NCI-H510A treated with DMSO at 0.1 percent for 48 hours (cell line): ENCODE measurements at places on chromosomes 3 and 15.

DNA sequence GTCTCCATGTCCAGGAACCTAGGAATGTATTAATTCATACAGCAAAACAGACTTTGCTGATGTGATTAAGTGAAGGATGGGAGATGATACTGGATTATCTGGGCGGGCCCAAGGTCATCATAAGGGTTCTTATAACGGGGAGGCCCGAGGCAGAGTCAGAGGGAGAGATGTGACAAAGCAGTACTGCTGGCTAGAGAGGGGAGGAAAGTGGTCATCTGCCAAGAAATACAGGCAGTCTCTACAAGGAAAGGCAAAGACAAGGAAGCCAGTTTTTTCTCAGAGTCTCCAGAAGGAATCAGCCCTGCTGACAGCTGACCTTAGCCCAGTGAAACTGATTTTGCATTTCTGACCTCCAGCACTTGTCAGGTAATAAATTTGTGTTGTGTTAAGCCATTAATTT is 66.2 kb upstream of the CORO2B start:
- DNase-seq = no peak

DNA sequence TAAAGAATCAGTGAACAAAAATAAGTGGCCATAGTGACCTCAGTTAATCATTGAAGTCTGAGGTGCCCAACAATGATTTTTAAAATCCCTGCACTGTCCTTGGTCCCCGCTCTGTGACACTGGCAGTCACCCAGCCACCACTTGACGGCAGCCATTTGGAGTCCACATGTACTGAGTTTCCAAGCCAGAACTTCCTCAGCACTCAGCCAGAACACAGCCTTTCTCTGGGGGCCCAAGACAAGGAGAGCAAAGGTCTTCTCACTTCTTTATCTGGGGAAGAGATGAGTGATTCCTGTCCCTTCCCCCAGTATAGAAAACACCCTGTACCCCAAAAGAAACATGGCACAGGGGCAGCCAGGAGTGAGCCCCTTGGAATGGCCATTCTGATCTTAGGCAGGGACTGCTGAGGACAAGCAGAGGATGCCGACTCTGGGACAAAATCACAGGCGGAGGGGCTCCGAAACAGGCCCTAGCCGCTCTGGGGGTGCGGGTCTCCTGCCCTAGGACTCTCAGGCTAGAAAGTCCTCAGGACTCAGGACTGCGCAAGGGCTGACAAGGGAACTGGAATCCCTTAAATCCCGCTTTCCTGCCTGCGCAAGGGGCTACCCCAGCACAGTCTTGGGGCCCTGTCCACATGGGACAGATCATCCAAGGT is 12.8 kb downstream of the PAK6 start:
- DNase-seq = no peak

GRCh38 chr3:197465197-197465995 is 90.4 kb downstream of the BDH1 start:
- no peak for DNase-seq

- no peak for DNase-seq
Observed at GRCh38 chr3:132519914-132520313, 77.2 kb upstream of the ACKR4 start.

DNA sequence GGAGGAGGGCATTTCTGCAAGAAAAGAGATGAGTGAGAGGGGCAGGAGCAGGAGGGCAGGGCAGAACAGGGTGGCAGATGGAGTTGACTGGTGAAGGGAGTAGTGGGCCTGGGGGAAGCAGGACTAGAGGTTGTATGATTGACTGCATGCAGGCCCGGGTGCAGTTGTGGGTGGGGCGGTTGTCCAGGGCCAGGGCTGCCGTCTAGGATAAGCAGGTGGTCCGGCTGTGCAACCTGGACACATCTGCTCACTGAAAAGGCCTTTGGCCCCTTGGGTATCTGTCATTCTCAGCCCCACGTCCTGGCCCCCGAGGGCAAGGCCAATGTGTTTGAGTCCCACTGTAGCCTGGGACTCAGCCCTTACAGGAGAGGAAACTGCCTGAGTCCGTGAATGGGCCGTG is 25.4 kb downstream of the ALS2CL start:
- DNase-seq = no peak

GRCh38 chr3:115627180-115628074 is 4.1 kb downstream of the GAP43 start:
- no peak for DNase-seq

DNA sequence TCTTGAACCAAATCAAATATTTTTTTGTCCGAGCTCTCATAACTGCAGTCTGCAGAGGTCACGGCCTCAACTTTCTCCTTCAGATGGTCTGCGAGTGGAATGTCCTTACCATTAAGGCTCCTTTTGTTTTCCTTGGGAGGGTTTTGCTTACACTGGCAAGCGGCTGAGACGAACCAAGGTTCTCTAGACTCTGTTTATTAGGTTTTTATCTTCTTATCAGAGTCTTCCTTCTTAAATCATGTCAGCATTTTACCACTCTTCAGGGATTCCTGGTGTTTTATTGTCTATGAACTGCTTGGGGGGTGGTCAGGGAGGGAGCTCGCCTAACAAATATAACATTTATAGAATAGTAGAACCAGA is 773.7 kb upstream of the NR2F2 start:
- no peak for DNase-seq

- peak; percentile 50 for DNase-seq
Observed at GRCh38 chr3:24773798-24774197, 279.1 kb upstream of the THRB start.

DNA sequence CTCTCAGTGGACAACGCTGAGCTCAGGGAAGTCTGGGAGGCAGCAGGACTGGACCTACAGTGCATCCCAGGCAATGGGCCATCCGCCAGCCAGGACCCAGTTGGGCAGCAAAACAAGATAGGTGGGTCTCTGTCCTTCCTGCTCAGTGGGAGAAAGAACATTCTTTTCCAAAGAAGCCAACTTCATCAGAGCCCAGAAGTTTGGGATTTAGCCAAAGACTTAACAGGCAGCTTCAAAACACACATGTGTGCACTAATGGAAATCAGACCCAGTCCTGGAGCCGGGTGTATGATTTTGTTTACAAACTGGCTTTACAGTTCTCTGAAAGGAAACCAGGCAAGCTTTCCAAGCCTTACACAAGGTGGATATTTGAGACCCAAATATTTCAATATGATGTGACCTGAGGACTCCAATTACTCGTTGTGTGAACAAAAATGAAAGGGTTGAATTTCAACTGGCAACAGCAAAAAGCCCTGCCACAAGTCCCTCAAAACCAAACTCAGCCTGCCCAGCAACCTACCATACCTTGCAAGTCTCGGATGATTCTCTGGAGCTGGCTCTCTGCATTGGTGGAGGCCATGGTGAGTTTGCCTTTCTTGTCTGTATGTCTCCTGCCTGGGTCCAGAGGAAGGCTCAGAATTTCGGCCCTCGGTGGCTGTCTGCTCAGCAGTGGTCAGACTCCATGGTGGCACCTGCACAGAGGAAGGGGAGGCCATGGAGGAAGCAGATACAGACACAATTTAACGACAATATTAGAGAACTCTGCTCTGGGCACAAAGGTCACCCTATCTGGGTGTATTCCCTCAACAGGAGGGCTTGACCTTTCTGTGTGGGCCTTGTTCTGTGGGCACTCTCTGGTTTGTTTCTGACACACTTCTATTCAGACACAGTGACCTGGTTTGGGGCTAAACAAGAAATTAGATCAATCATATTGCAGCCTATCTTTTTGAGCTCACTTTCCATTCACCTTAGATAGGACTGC is 11.0 kb downstream of the FYCO1 start:
- DNase-seq = no peak

DNA sequence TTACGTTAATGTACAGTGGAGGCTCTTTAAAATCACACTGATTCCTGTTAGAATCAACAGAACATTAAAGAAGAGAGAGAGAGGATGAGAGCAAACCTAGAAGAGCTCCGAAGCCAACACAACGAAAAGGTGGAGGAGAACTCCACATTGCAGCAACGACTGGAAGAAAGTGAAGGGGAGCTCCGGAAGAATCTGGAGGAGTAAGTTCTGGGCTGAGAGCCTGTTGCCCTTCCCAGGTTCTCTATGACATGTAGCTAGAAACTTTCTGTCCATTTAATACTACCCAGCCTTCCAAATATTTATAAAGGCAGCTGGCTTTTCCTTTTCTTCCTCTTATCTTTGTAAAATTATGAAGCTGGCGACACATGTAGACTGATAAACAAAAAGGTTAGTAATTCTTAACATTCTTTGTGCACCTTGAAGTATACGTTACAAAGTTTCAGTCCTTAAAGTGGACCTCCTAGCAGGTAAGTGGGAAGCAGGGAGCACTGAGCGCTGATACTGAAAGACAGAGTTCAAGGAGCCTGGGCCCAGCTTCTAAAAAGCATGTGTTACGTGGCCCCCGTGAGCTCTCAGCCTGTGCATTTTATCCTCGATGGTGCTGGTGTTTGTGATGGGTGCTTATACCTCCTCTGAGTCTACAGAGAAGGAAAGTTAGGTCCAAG is 75.9 kb downstream of the CGNL1 start:
- DNase-seq = no peak

GRCh38 chr3:149292666-149293065 is 40.8 kb downstream of the TM4SF18 start:
- no peak for DNase-seq
